NCI-H2029 treated with DMSO at 0.1 percent for 48 hours (cell line): ENCODE measurements at places on chromosomes 3 and 15.
A peak's percentile ranks its signal among the peaks of the same experiment; 100 is the strongest.

DNA sequence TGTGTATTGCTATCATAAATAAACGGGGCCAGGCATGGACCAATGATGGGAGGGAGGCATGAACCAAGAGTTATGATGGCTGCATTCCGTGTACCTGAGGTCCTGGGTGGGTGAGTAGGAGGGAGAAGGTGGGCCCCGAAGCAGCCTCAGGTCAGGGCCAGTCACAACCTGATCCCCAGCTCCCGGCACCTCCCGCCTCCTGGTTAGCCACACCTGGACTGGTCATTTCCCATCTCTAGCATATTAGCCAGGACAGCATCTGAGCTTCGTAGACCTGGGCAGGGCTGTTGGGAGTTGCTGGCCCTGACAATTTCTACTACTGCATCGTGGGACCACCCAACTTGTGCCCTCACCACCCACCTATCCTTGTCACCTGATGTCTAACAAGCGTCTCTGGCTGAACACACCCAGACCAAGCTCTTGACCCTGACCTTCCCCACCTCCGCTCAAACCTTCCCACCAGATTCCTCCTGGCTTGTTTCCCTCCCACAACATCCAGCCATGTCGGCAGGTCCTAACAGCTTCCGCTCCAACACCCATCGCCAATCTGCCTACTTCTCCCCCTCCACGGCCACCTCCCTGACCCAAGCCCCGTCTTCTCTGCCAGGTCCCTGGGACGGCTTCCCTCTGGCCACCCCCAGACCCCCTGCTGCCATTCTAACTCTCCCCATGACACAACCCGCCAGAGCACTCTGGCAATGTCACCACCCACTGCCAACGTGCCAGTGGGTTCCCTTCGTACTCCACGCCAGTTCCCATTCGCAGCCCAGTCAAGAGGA, 133.8 kb upstream of the IQSEC1 start:
- no peak for DNase-seq

DNA sequence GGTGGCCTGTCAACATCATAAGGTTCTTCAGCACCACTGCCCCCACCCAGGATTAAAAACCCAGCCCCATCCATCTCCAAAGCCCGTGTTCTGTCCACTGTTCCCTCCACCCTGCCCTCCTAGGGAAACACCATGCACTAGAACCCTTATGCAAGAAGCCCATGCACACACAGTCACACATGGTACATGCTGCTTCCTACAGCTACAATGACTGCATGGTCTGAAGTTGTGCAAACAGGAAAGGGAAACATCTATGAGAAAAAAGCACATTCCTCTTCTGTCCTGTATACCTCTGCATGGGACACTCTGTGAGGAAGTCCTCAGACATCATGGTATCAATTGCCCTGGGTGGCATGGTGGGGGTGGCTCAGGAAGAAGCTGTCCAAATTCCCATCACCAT, 108.6 kb upstream of the MRPS22 start:
- no peak for DNase-seq

GRCh38 chr15:38208779-38209178, 43.9 kb upstream of the SPRED1 start:
- no peak for DNase-seq

GRCh38 chr3:158845765-158846350, 44.0 kb downstream of the MFSD1 start:
- peak; percentile 68 for DNase-seq

- no peak for DNase-seq
These were observed 12.4 kb downstream of the ITGA11 start for GRCh38 chr15:68419301-68420175.

DNA sequence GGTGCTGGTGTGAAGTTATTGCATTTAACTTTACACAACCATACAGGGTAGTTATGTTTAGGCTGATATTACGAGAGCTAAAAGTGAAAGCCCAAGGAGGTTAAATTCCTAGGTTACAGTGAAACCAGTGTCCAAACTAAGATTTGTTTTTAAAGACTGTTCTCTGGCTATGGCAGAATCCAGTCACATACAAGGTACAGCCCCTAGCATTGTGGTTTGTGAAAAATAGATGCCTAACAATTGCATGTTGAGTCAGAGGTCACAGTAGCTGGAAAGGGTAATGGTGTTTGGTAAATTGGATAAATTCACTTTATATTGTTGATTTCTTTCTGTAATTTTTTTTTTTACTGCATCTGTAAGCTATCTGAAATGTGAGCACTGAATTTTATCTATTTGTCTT, 614.6 kb upstream of the TBL1XR1 start:
- no peak for DNase-seq

GRCh38 chr15:76335307-76336253, 993 bp upstream of the ISL2 start:
- DNase-seq: no peak

DNA sequence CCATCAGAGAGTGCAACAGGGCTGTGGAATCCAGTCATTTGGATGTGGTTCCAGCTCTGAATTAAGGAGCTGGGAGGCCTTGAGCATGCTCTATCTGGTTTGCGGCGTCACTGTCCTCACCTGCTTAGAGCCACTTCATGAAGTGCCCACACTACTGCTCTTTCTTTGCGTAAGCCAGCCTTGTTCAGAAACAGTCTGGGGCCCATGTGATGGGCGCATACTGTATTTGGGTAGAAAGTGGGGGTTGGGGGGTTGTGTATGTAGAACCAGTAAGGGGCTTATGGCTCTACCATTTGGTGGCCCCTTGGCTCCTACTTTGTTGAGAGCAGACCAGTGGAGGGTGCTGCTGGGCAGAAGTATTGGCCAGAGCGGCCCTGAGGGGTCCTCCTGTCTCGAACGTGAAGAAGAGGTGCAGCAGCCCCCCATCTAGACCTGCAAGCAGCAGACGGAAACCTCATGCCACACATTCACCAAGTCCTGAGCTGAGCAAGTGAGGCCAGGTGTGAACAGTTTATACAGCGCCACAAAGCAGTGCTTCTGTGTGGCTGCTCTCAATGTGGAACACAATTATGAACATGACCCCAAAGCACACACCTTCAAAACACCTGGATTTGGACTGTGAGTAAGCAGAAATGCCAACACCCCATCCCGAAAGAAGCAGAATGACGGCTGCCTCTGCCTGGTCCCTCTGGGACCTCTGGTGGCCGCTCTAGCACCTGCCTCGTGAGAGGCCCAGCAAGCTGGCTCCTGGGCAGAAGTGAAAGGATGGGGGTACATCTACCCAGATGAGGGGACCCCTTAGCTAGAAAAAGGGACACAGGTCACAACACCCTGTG, 26.6 kb downstream of the SRPRB start:
- no peak for DNase-seq

GRCh38 chr15:62173215-62173614, 8.1 kb upstream of the C2CD4B start:
- DNase-seq: no peak
